ENCODE measurements at places on chromosomes 6 and 20.
A peak's percentile ranks its signal among the peaks of the same experiment; 100 is the strongest.

DNA sequence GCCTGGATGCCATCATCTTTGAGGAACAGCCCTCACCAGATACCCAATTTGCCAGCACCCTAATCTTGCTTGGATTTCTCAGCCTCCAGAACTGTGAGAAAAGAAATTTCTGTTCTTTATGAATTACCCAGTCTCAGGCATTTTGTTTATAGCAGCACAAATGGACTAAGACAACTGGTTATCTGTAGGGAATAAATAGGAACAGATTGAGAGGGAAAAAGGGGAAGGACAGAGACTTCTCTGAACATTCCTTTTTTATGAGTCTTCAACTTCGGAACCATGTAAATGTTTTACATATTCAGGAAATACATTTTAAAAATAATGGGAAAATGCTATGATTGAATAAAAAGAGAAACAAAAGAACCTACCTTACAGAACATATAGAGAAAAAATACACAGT lies 20.9 kb downstream of the KCTD20 start:
- DNase-seq = no peak

DNA sequence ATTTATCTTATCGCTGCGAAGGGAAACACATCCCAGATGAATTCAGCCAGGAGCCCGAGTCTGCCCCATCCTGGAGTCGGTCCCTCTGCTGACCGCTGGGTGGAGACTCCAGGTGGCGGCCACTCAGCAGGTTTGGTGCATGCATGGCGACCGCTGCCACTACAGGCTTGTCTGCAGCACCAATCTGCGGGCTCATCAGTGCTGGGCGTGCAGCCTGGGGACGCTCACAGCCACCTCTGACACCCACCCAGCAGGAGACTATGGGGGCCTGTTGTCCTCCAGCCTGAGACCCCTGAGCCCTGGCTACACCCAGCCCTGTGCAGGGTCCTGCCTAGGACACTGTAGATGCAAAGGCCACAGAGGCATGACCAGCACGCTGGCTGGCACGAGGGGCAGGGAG lies 40.5 kb upstream of the GATA5 start:
- DNase-seq = no peak

DNA sequence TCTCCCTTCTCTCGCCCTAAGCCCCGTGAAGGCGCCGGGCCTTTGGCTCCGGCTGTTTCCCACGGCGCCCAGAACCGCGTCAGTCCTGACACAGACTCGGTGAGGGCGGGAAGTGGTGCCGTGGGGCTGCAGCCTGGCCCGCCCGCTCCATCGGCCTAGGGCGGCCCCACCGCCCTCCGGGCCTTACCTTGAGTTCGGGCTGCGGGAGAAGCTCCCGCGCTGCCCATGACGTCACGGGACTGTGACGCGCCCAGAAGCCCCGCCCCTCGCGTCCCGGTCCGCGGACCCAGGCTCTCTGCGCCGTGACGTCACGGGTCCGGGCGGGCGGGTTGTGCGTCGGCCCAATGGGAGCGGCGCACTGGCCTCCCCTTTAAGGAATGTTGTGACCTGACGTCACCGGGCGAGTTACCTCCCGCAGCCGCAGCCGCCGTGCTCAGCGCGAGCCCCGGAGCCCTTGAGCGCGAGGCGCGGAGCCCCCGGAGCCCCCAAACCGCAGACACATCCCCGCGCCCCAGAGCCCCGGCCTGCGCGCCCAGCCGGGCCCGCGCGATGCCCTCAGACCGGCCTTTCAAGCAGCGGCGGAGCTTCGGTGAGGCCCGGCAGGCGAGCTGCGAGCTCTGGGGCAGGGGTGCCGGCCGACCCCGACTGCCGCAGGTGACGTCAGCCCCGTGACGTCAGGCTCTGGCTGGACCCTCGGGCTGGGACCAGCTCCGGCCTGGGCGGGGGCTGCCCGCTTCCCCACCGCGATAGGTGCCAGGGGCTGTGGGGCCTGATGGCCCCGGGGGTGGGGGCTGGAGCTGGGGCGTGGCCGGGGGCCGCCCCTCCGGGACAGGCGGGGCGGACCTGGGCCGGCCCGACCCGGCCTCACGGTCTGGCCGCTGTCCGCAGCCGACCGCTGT lies at the start of gene MAP1LC3A:
Gene MAP1LC3A (plus strand): TSS at position 399 of the 899 bp plus-strand sequence. CDS start 151 bp downstream, at position 550.
- peak; percentile 78 for DNase-seq

GRCh38 chr6:51463321-51463720 lies 624.1 kb downstream of the PKHD1 start:
- DNase-seq = no peak

DNA sequence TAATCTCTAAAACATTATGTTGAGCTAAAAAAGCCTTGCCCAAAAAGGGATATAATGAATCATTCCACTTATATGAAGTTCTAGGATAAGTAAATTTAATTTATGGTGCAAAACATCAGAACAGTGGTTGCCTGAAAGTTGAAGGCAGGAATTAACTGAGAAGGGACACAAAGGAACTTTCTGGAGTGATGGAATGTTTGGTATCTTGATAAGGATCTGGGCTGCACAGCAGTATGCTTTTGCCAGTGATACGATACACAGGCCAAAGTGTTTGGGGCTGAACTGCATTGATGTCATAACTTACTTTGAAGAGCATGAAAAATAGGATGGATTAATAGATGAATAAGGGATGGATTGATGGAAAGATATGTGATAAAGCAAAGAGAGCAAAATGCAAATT lies 146.1 kb upstream of the LRFN2 start:
- DNase-seq = no peak

GRCh38 chr6:35377002-35377401 lies 34.6 kb downstream of the PPARD start:
- no peak for DNase-seq

GRCh38 chr6:157885211-157885788 lies 62.3 kb downstream of the SNX9 start:
- no peak for DNase-seq

DNA sequence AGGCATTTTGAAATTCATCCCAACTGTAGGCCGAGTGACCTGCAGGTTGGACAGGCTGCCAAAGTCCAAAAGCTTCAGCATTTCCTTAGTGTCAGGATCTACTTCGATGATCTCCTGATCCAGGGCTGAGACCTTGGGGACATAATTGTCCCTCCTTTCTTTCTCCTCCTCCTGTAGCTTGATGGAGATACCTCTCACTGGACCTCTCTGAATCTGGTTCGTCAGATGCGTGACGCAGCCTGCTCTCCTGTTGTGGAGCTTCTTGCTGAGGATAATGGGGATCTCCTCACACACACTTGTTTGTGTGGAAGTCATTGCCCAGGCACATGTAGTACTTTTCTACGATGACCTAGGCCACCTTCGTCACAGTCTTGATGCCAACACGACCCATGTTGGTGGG lies 1.5 kb upstream of the MAS1L start:
- DNase-seq = no peak

GRCh38 chr6:84003131-84003530 lies 30.4 kb upstream of the MRAP2 start:
- DNase-seq = no peak

- no peak for DNase-seq
Measured at GRCh38 chr6:136520517-136520916, 29.7 kb downstream of the MAP7 start.

DNA sequence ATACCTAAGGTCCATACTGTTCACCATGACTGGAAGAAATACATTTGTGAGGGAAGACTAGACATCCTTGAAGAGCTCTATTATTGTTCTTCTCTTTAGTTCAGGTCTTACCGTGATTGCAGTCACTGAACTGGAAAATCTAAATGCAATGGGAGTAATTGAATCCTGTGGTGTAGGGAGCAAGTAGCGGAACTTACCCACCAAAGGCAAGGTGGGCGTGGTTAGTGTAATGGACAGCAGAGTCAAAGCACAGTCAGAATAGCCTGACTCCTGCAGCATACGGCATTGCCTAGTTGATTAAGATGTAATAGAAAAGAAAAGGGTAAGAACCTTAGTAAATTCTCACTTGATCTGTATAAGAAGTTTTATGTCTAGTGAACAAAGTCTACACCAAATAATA lies 679.7 kb upstream of the EPHA7 start:
- no peak for DNase-seq

DNA sequence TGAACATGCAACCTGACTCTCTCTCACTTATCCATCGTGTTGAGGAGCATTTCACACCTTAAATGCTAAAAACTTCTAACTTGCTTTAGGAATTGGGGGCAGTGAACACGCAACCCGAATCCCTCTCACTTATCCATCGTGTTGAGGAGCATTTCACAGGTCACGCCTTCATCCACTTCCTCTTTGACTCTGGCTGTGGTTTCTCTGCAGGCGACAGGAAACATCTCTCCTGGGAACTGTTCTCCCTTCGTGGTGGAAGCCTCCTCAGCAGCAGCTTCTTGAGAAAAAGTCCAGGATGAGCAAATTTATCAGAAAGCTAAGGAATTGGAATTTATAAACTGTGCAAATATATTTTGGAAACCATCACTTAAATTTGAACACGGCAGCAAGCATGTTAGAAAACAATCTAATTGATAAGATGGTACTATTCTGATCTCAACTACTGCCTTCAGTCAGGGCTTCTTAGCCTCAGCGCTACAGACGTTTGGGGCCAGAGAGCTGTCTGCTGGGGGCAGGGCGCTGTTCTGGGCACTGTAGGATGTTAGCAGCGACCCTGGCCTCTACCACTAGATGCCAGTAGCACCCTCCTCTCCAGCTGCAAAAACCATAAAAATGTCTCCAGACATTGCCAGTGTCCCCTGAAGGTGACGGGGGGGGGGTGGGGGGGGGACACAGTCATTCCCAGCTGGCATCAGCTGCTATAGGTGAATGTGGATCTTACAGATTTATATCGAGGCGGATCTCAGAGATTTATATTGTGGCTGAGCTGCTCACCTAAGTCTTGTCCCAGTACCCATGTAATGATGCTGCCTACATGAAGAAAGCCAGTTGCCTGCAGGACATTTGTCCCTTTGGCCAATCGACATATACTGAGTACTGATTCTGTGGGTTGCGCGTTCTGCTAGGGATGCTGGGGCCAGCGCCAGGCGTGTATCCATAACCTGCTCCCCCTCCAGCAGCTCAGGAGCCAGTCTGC lies 26.2 kb downstream of the CTCFL start:
- DNase-seq = no peak

DNA sequence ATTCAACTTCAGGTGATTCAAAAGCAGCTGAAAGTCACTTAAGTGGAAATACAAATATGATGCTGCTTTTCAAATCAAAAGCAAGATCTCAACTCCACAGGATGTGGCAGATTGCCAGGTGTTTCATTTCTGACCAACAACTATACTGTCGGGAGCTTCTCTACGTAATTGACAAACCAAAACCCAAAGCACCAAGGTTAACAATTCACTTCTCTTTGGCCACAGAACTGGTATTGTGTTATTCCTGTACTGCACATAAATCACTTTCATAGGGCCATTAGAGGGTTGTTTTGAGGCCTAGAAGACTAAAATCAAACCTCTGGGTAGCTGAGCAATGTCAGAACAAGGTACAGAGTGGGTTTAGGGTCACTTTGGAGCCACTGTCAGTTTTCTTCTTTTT lies 169.7 kb downstream of the HAO1 start:
- peak; percentile 12 for DNase-seq

DNA sequence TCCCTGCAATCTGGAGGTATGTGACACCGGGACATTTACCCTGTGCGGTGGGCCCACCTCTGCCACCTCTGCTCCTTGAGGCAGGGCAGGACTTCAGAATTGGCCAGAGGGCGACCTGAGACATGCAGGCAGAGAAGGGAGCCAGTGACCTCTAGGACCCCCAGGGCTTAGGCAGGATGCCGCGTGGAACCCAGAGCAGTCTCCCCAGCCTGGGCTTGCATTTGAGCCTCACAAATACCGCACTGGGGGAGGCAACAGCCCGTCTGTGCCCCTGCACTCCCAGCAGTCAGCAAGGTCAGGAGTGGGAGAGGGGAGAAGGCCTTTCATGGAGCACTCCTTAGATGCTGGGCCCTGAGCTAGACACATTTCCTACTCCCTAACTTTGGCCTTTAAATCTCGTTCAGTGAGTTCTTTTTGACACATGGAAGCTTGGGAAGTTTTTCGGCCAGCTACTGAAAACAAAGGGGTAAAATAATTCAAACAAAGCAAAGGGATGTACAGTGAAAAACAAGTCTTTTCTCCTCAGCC lies 41.7 kb downstream of the C20orf203 start:
- no peak for DNase-seq

Data from left renal cortex interstitium (tissue), 4 donors.